ENCODE measurements at places on chromosomes 7 and 10.

- DNase-seq: no peak
These were observed 135.2 kb upstream of the PRSS1 start for GRCh38 chr7:142614116-142614515.

DNA sequence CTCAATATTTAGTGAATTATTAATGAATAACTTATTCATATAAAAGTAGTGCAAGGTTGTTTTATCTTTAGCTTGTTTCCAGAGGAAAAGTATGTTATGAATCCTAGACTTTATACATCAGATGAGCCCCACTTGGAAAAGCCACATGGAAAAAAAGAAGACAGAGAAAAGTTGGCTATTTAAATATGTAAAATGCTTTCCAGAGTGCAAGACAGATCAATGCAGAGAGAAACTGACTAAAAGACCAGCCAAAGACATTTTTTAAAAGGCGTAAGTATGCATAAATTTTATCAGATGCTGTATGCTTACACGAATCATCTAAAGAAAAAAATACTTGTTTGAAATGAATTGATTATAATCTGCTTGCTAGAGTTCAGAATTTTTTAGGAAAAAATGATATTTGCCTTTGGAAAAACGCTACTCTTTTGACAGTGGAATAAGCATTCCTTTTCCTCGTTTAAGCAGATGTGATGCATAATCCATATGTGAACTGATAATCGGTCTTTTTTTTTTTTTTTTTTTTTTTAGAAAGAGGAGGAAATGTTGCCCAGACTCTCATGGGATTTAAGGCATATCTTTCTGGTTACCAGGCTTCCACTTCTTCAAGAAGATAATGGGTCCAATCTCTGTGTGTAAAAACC is 70.7 kb downstream of the RELN start:
- DNase-seq: no peak

GRCh38 chr7:8590791-8591190 is 157.4 kb downstream of the NXPH1 start:
- DNase-seq: no peak

- no peak for DNase-seq
These were observed 387.1 kb downstream of the IPMK start for GRCh38 chr10:57880446-57881227.

- no peak for DNase-seq
These were observed 163.0 kb downstream of the CALN1 start for GRCh38 chr7:72249106-72249505.

GRCh38 chr7:110775046-110775445 is 315.9 kb upstream of the LRRN3 start:
- no peak for DNase-seq

DNA sequence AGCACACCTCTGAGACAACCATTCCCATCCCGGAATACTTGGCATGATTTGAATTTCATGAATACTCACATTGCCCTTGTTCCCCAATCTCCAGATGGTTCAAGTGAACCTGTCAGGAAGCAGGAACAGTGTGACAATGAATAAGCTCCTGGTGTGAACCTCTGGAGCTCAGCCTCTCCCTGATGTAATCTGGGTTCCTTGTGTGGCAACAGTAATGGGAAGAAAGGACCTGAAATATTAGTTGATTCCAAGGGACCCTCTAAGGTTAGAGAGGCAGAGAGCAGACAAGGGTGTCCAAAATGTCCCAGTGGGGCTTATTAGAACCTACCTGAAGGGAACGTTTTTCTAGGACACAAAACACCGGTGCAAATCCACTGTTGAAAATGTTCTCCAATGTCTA is 8.5 kb downstream of the OR2A7 start:
- no peak for DNase-seq
